BJ (cell line): ENCODE measurements at places on chromosomes 16 and 17.

DNA sequence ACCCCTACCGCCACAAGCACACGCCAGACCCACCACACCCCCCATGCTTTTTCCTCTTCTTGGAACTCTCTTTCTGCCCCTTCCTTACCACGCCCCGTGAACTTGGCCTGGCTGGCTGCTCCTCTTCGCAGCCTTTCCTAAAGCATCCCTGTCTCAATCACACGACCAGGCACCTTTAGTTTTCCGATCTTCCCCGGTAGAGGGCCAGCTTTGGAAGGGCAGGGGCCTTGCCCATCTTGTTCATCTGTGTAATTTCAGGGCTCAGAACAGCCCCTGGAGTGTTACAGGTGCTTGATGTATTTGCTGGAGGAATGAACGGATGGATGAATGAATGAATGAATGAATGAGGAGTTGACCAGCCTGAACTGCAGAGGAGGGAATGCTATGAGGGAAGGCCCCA lies 3.7 kb downstream of the SPPL2C start:
- no peak for DNase-seq

DNA sequence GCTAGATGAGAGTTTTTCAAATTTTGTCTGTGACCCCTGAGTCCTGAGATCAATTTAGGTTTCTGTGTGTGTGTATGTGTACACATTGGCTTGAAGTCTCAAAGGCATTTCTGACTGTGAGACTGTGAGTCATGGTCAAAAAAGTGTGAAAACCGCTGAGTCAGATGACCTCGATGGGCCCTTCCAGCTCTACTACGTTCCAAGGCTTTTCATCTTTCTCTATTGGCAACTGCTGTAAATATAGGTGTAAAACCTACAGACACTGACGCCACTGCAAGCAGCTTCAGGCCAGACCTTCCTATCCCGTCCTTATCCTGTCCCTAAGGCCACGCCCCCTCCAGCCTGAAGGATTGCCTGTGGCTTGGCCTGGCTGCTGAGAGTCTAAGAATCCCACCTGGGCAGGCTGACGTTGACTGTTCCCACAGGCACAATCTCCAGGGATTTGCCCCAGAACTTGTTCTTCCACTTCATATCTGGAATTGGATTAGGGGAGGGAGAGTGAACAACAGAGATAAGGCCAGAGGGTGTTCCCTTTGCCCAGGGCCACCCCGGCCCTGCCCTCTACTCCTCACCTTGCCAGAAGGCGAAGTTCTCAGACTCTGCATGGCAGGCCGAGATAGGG lies 11.3 kb downstream of the OSBPL7 start:
- DNase-seq = peak; percentile 74

GRCh38 chr17:50201276-50201854 lies at the start of gene COL1A1:
COL1A1 (minus strand) TSS chr17:50201631; CDS start chr17:50201513, 118 bp downstream.
- DNase-seq = no peak

GRCh38 chr17:1759529-1759928 lies 2.3 kb upstream of the SERPINF1 start:
- no peak for DNase-seq

DNA sequence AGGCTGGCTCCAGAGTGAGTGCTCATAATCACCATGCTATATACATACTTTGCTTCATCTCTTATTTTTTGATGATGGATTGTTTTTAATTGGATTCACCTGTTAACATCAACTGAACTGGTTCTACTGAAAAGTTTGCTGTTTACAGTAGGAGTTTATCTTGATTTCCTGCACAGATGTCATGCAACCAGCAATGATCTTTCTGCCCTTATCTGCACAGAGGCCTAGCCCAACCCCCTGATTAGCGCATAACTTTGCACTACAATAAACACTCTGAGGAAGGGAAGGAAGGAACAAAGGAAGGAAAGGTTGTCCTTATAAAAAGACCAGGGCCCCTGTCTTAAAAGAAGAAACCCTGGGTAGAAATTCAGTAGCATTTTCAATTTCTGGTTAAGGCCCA lies 152.9 kb downstream of the RGS9 start:
- DNase-seq = no peak

DNA sequence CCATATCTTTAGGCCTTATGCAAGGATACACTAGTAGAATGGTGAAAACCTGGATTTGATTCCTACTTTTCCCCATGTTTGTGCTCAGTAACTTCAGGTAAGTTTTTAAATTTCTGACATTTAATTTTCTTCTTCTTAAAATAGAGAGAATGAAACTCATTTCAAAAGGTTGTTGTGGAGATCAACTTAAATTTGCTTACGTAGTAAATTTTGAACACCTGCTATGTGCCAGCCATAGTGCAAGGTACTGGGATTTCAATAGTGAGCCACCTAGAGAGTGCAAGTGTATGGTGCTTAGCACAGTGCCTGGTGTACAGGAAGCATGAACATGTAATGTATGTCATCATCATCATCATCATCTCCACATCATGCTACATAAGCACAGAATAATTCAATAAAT lies 73.6 kb upstream of the SMIM36 start:
- no peak for DNase-seq

DNA sequence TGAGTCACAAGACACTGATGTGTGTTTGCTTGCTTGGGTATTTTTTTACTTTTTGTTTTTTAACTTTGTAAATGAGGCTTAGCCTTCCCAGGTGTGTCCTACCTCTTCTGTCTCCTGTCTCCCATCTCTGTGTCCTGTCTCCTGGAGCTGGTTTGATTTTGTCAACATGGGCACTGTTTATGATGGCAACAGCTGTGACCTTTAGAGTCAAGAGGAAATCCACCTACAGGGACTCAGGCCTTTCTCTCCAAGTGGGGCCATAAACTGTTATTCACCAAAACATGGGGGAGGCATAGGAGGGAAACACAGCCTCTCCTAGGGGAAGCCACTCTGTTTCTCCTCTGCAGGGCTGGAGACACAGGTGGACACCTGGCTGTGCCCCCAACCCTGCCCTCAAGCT lies 13.1 kb upstream of the PLCG2 start:
- no peak for DNase-seq

DNA sequence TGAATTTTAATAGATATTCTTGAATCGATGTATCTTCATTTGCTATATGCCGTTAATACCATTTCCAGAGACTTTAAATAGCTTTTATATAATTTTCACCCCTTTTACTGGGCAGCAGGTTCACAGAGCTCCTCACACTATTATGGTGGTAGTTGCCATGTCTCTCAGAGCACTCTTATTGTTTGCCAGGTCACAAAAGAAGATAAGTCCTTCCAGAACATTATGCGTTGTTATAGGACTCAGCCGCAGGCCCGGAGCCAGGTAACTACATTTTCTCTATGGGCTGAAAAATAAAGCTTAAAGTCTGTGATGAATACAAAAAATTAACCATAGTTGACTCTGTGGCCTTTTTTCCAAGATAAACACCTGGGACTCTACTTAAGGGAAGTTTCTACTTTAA lies 24.0 kb downstream of the AKTIP start:
- DNase-seq = no peak

GRCh38 chr17:15999974-16000827 lies 577 bp downstream of the TTC19 start:
- DNase-seq = no peak

- DNase-seq = no peak
Measured at GRCh38 chr17:39194089-39194984, 3.1 kb downstream of the CACNB1 start.

- no peak for DNase-seq
Measured at GRCh38 chr17:78476973-78477372, 98.5 kb downstream of the PGS1 start.

GRCh38 chr17:81396722-81397313 lies 1.6 kb downstream of the BAHCC1 start:
- DNase-seq = no peak

DNA sequence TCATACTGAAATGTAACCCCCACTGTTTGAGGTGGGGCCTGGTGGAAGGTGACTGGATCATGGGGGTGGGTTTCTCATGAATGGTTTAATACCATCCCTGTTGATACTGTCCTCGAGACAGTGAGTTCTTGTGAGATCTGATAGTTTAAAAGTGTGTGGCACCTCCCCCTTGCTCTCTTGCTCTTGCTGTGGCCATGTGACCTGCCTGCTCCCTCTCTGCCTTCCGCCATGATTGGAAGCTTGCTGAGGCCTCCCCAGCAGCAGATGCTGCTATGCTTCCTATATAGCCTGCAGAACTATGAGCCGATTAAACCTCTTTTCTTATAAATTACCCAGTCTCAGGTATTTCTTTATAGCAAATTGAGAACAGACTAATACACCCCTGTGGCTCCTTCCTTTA lies 40.6 kb downstream of the STAT3 start:
- no peak for DNase-seq

GRCh38 chr17:21373036-21373435 lies 3.1 kb upstream of the KCNJ12 start:
- DNase-seq = no peak
